ENCODE measurements at places on chromosomes 16 and 17. TPM values are rescaled to one million over a fixed set of nuclear protein-coding genes. Genes with fewer than 3 reads are reported as not detected.

GRCh38 chr17:10041287-10041612, 136.2 kb upstream of the RCVRN start:
- no peak for DNase-seq
- no peak overlapping the region for H3K4me3 ChIP-seq
- no peak overlapping the region for H3K27ac ChIP-seq
- H3K27me3 ChIP-seq = no peaks in the 10 kb centered on the region
- H3K4me1 ChIP-seq = no peaks in the 10 kb centered on the region

GRCh38 chr16:46736695-46737094, 11.4 kb downstream of the MYLK3 start:
- H3K4me1 ChIP-seq = no peaks in the 10 kb centered on the region
- no peak overlapping the region for H3K4me3 ChIP-seq
- H3K36me3 ChIP-seq = no peaks in the 10 kb centered on the region
- no peak for DNase-seq

DNA sequence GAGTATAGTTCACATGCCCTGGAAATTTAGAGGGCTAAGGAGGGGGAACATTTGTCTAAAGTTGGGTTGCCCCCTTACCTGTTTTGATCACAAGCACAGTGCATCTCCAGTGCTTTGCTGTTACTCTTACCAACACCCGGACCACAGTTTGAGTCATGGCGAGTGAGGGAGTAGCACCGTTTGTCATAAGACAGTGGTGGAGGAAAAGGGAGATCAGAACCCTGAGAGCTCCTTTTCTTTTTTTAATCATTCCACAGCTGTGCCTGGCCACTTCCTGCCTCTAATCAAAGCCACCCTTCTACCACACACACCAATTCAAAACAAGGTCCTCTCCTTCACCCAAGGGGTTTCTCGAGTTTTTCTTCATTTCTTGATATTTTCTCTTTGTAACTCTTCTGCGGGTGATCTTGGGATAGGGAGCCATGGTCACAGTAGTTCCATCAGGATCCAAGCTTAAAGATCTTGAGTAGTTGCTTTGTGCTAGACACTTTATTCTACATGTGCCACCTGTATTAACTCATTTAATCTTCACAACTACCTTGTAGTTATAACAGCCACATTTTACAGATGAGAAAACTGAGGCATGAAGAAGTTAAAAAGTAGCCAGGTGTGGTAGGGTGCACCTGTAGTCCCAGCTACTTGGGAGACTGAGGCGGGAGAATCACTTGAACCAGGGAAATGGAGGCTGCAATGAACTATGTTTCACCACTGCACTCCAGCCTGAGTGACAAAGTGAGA, 5.0 kb upstream of the MYL4 start:
- H3K36me3 ChIP-seq = no peaks in the 10 kb centered on the region
- DNase-seq = peak; percentile 79
- H3K4me3 ChIP-seq = peak overlapping the region; percentile 79
- H3K27ac ChIP-seq = peak overlapping the region; percentile 75
- H3K27me3 ChIP-seq = no peaks in the 10 kb centered on the region

DNA sequence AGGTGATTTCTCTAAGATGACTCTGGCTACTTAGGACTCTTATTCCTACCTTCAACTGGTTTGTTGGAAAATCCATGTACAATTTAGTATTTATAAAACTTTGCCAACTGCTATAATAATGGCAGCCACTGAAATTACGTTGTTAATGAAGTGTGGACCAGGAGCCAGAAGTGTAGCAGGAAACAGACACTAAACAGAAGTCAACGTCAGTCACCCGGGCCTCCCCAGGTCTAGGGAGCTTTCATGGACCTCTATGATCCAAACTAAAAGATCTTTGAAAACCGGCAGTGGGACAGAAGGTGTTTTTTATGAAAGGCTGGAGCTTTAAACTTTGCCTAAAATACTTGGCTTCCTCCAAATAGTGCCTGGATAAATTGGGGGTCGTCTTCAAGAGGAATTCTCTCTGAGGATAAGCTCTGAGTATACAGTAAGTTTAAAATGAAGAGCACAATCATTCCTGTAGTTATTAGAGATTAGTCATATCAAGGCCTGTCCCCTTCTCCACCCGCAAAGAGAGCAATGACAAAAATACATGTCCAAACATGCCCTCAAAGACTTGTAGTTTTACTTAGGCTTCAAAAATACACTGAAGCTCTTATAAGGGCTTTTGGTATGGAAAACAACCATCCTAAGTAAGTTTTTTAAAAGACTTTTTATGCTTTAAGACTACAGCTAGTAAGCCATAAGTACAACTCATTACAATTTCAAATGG, 34.6 kb downstream of the DCUN1D3 start:
- peak overlapping the region; percentile 40 for H3K4me3 ChIP-seq
- H3K27ac ChIP-seq = peak overlapping the region; percentile 94
- H3K36me3 ChIP-seq = no peaks in the 10 kb centered on the region
- H3K4me1 ChIP-seq = peaks cover 40% of the 10 kb centered on the region
- H3K27me3 ChIP-seq = no peaks in the 10 kb centered on the region

DNA sequence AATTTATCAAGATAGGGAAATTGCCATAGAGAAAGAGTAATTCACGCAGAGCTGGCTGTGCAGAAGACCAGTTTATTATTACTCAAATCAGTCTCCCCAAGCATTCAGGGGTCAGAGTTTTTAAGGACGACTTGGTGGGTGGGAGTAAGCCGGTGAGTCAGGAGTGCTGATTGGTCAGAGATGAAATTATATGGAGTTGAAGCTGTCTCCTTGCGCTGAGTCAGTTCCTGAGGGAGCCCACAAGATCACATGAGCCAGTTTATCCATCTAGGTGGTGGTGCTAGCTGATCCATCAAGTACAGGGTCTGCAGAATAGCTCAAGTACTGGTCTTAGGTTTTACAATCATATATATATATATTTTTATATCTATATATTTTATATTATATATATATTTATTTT, 6.0 kb upstream of the AQP8 start:
- H3K36me3 ChIP-seq = no peaks in the 10 kb centered on the region
- H3K27ac ChIP-seq = no peak overlapping the region
- no peak for DNase-seq
- no peak overlapping the region for H3K4me3 ChIP-seq

DNA sequence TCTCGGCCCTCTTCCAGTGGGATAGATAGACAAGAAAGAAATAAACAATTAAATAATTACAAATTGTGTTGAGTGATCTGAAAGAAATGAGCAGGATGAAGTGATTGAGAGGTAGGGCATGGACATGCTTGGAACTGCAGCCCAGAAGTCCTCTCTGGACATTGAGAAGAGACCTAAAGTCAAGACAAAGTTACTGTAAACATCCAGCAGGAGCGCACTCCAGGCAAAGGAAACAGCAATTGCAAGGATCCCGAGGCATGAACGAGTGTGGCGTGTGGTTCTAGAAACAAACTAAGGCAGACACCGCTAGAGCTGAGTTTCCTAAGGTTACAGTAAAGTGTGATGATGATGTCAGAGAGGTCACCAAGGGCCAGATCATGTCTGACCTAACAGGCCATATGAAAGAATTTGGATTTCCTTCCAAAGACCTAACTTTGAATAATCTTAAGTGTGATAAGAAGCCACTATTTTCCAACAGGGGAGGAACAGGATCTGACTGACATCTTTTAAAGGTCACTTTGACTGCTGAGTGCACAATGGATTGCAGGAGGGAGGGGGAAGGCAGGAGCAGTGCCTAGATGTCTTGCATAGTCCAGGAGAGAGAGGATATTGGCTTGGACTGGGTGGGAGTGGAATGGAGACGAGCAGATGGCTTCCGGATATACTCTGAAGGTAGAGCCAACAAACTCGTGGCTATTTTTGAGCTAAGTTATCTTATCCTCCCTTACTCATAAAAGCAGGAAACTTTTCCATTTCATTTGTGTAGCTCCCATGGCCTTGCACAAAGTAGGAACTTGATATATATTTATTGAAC, 19.0 kb downstream of the ABCC12 start:
- H3K27me3 ChIP-seq = peaks cover 19% of the 10 kb centered on the region
- H3K27ac ChIP-seq = no peak overlapping the region
- DNase-seq = no peak
- H3K4me3 ChIP-seq = no peak overlapping the region
- H3K4me1 ChIP-seq = no peaks in the 10 kb centered on the region
- H3K36me3 ChIP-seq = no peaks in the 10 kb centered on the region

- peaks cover 6% of the 10 kb centered on the region for H3K36me3 ChIP-seq
- H3K27ac ChIP-seq = no peak overlapping the region
- peaks cover 5% of the 10 kb centered on the region for H3K4me1 ChIP-seq
- peak; percentile 65 for DNase-seq
Measured at GRCh38 chr17:82767041-82767754, 15.3 kb downstream of the TBCD start.

GRCh38 chr16:10982465-10983150, 38.2 kb downstream of the CLEC16A start:
- H3K36me3 ChIP-seq = peaks cover 8% of the 10 kb centered on the region
- peak overlapping the region; percentile 90 for H3K4me3 ChIP-seq
- H3K27ac ChIP-seq = peak overlapping the region; percentile 84

DNA sequence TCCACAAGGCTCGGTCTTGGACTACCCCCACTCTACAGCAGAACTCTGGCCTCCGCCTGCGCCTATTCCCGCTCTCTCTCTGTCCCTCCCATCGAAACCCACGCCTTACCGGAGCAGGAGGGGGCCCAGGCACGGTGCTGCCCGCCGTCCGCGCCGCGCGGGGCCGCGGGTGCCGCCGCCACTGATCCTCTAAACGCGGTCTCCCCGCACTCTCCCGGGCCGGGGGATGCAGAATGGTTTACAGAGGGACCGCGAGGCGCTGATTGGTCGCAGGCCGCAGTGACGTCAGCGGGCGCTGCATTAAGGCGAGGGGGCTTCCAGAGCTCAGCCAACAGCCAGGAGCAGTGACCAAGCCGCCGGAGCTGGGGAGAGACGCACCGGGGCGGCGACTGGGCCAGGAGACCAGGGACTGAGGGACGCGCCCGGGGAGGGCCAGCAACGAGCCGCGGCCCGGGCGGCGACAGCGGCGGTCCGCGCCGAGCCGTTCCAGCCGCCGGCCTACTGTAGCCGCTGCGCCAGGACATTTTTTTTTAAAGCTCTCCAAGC, 747 bp upstream of the LHX1 start:
- no peak overlapping the region for H3K27ac ChIP-seq
- peaks cover 81% of the 10 kb centered on the region for H3K4me1 ChIP-seq
- no peaks in the 10 kb centered on the region for H3K36me3 ChIP-seq
- no peak for DNase-seq
- peaks cover 90% of the 10 kb centered on the region for H3K27me3 ChIP-seq

DNA sequence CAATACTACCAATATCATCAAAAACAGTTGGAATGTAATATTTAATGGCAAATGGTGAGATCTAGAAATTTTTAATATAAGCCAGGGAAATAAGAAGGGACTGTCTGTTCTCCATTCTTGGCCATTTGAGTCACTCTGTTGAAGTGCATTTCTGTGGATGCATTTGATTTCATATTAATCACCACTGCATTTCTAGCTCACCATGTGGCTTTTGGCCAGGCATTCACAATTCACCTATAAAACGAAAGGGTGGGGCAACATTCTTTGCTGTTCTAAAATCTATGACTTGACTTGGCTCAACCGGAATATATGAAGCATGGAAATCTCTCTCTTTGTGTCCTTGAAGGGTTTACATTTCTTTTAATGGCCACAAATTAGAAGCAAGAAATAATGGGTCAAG, 483.0 kb downstream of the SLC39A11 start:
- no peak for DNase-seq
- H3K27me3 ChIP-seq = peaks cover 9% of the 10 kb centered on the region
- H3K4me1 ChIP-seq = no peaks in the 10 kb centered on the region
- H3K4me3 ChIP-seq = no peak overlapping the region
- peaks cover 8% of the 10 kb centered on the region for H3K36me3 ChIP-seq

Gene WDR90
- total RNA-seq = 40.3 TPM

Gene IGSF6
- total RNA-seq = 0.26 TPM

DNA sequence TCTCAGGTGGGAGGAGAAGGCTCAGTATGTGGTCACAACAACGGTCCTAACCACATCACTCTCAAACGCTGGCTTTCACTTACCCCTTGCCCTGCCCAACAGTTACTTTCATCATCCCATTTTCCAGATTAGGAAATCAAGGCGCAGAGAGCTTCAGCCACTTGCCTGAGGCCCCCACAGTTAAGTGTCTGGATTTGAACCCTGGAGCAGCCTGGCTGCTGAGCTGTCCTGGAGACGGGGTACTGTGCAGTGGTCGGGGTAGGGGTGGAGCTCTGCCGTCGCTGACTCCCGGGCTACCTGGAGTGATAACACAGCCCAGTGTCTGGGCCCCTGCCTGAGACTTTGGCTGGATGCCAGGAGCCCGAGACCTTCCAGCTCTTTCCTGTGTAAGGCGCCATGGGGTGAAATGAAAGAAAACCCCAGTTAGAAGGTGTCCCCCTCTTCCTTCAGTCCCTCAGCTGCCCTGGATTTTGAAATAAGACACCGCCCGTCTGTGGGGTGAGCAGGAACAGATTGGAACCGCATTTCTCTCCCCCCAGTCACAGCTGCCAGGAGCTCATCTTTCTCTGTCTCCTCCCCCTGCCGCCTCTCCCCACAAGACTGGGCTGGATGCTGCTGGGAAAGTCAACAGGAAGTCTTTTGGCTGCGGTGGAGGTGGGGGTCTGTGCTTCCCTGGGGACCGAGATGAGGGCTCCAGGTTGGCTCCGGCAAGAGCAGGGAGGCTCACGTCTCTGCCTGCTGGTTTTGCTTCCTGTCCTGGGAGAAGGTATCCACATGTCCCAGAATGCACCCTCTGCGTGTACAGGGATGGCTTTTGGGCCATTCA, 280.2 kb downstream of the SEC14L1 start:
- H3K4me1 ChIP-seq = peaks cover 43% of the 10 kb centered on the region
- peak; percentile 47 for DNase-seq
- H3K27ac ChIP-seq = peak overlapping the region; percentile 6
- H3K27me3 ChIP-seq = no peaks in the 10 kb centered on the region
- H3K36me3 ChIP-seq = no peaks in the 10 kb centered on the region
- peak overlapping the region; percentile 65 for H3K4me3 ChIP-seq

Gene GLTPD2
- total RNA-seq = not detected

DNA sequence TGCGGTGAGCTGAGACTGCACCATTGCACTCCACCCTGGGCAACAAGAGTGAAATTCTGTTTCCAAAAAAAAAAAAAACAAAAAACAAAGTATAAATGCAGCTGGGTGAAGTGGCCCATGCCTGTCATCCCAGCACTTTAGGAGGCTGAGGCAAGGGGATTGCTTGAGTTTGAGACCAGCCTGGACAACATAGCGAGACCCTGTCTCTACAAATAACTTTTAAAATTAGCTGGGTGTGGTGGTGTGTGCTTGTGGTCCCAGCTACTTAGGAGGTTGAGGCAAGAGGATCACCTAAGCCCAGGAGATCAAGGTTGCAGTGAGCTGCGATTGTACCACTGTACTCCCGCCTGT, 10.1 kb upstream of the STX4 start:
- H3K4me3 ChIP-seq = no peak overlapping the region
- no peaks in the 10 kb centered on the region for H3K27me3 ChIP-seq
- no peak for DNase-seq
- H3K4me1 ChIP-seq = no peaks in the 10 kb centered on the region
- H3K36me3 ChIP-seq = no peaks in the 10 kb centered on the region

Gene HSD11B2
- total RNA-seq = 0.53 TPM

- DNase-seq = no peak
- no peak overlapping the region for H3K4me3 ChIP-seq
- H3K27me3 ChIP-seq = no peaks in the 10 kb centered on the region
- peaks cover 75% of the 10 kb centered on the region for H3K4me1 ChIP-seq
- no peak overlapping the region for H3K27ac ChIP-seq
Measured at GRCh38 chr16:10976634-10977033, 32.3 kb downstream of the CLEC16A start.

Gene MATCAP1
- total RNA-seq = 31.9 TPM
